Forelimb muscle (tissue), 1 donor: ENCODE measurements at places on chromosomes 16 and 17. TPM values are rescaled to one million over a fixed set of nuclear protein-coding genes. Genes with fewer than 3 reads are reported as not detected.

ZFP1 gene
- polyA plus RNA-seq = 14.0 TPM

DNA sequence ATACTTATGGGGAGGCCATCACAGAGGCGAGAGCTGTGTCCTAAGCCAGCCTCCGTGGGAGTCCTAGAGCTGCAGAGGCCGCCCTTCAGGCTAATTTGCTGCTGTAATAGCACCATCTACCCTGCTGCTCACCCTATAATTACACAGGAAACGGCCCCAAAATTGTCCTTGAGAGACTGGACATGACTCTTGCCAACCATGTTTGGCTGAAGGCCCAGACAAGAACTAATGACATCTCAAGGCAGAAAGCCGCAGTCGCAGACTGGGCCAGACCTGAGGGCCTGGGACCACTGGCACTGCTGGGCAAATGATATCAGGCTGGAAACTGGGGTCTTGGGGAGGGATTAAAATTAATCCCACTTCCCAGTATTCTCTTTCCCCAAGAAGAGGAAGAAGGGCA, 24.1 kb downstream of the PSMD7 start:
- DNase-seq = no peak

DNA sequence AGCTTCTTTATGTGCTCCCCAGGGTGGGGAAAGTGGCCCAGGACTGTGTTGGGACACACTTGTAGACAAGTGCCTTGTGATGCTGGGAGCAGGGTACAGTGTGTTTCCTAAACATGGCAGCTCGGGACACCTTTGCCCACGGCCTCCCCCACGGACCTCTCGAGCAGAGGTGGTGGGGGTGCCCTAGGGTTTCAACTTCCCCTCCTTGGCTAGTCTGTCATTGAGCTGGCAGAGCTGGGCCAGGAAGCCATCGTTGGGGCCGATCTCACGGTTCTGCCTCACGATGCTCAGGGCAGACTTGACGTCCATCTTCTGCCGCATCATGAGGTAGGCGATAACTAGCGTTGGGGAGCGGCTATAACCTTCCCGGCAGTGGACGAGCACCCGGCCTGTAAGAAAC, 9.4 kb downstream of the DUSP3 start:
- no peak for DNase-seq

ELAC2 gene
- polyA plus RNA-seq = 43.6 TPM

- DNase-seq = no peak
Measured at GRCh38 chr16:89444728-89445127, 45.6 kb downstream of the ANKRD11 start.

TMEM88 gene
- polyA plus RNA-seq = 23.0 TPM

DNA sequence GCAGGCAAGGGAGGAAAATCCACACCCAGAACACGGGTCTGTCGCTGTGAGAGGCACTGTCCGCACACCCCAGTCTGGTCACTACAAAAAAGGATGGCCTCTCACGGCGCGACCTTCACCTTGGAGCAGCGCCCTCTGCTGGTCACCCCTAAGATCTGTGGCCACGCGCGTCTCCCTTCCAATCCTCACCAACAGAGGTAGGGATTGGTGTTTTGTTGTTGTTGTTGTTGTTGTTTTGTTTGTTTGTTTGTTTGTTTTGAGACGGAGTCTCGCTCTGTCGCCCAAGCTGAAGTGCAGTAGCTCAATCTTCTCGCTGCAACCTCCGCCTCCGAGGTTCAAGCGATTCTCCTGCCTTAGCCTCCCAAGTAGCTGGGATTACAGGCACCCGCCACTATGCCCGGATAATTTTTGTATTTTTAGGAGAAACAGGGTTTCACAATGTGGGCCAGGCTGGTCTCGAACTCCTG, 15.0 kb upstream of the C17orf58 start:
- no peak for DNase-seq

- DNase-seq = no peak
Measured at GRCh38 chr17:60724647-60725046, 47.0 kb downstream of the BCAS3 start.

DNA sequence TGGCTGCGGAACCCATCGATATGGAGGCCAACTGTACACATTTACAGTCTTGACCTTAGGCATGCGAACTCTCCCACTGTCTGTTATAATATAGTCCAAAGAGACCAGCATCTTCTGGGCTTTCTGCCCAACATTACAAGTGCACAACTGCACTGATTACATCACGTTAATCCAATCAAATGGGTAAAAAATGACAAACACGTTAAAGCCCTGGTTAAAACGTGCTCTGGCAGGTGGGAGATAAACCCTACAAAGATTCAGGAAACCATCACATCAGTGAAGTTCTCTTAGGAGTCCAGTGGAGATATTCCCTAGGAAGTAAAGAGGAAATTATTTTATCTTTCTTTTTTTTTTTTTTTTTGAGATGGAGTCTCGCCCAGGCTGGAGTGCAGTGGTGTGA, 23.7 kb upstream of the XYLT2 start:
- no peak for DNase-seq

GRCh38 chr16:79563921-79564320, 36.6 kb downstream of the MAF start:
- DNase-seq = no peak

WDR59 gene
- 54.4 TPM for polyA plus RNA-seq

DNA sequence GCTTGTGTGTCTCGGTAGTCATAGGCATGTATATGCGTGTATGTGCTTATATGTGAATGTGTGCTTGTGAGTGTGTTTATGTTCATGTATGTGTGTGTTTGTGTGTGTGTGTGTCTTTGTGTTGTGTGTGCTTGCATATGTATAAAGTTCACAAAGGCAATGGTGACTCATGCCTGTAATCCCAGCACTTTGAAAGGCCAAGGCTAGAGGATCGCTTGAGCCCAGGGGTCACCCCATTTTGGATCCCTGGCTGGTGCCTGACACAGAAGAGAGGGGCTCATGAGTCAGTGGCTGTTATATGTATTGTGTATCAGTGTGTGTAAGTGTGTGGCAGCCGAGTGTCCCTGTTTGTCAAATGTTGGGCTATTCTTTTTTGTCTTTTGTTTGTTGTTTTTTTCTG, 69.3 kb downstream of the ABCC1 start:
- no peak for DNase-seq

DNA sequence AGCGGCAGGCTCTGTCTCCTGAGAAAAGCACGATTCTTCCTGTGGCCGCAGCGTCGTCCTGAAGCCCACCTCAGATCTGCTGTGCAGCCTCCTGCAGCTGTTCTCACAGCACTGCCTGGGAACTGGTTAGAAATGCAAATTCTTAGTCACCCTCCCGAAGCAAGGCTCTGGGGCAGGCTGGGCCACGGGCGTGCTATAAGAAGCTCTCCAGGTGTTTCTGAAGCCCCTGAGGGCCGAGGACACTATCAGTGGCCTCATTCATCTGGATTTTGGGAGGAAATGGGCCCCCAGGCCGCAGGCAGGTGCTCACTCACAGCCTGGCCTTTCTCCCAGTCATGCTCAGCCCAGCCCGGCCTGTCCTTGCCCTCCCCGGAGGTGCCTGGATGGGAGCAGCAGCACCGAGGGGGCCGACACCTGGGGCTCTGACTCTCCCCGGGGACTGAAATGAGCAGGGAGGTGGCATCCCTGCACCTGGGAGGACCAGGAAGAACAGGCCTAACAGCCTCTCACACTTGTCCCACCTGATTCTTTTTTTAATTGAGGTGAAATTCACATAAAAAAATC, 10.4 kb upstream of the NLRC3 start:
- no peak for DNase-seq

CD19 gene
- 0.65 TPM for polyA plus RNA-seq

GRCh38 chr16:24988129-24988518, 27.0 kb downstream of the ARHGAP17 start:
- no peak for DNase-seq

CHMP6 gene
- polyA plus RNA-seq = 25.2 TPM
